ENCODE measurements at places on chromosomes 2 and 18.

- no peak for DNase-seq
Measured at GRCh38 chr2:101930019-101930418, 61.7 kb upstream of the IL1R2 start.

- DNase-seq: no peak
Measured at GRCh38 chr2:152648336-152648735, 68.9 kb downstream of the PRPF40A start.

- no peak for DNase-seq
Measured at GRCh38 chr2:121483021-121483420, 47.7 kb upstream of the RNU4ATAC start.

DNA sequence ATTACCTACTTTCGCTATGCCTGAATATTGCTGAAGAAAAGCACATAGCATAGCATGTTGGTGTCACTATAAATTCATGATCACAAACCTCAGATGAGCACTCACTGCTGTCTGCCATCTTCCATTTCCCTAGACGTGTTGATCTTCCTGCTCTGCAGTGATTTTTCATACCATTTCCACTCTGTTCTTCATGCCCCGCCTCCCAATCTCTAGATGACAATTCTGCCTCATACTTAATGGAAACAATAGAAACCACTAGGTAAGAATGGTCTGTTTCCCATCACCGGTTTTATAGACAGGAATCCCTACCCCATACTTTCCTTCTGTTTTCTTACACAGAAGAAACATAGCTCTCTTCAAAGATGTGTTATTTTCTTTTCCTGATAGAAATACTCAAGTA, 63.8 kb downstream of the PIK3C3 start:
- no peak for DNase-seq

DNA sequence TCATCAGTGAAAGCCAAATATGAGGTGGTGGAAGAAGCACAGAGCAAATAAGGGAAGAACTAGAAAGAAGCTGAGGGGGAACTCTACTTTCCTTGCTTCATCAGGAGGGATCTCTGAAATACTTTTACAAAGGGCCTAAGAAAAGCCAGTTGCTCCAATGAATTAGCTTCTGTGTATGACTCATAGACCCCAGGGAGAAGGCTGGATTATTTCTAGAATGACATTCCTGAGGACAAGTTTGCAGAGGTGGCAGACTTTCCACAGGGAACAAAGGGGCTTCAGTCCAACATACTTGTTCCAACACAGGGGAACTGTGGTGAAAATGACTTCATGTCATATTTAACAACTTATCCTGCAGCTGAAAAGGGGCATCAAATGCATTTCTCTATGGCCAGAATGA, 29.0 kb downstream of the DOK1 start:
- DNase-seq: no peak

All from NCI-H187 treated with DMSO at 0.1 percent for 48 hours (cell line).